NCI-H2029 (cell line): ENCODE measurements at places on chromosomes 6 and 20.

- DNase-seq, result no peak
These were observed 8.6 kb downstream of the TPX2 start for GRCh38 chr20:31747640-31748039.

DNA sequence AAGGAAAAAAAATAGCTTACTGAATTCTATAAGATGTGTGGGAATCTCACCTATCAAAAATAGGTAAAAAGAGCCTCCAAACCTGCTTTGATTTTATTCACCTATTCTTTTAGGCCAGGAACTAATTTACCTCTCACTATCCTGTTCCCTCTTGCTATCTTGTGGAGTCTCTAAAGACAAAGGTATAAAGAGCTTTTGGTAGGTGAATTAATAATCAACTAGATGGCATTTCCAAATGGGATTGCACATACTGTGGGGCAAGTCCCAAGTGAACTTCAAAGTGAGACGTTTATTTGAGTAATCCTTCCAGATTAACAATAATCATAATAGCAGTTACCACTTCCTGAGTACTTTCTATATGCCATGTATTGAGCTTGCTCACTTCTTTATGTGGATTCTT is 2.8 kb downstream of the FAM8A1 start:
- no peak for DNase-seq

DNA sequence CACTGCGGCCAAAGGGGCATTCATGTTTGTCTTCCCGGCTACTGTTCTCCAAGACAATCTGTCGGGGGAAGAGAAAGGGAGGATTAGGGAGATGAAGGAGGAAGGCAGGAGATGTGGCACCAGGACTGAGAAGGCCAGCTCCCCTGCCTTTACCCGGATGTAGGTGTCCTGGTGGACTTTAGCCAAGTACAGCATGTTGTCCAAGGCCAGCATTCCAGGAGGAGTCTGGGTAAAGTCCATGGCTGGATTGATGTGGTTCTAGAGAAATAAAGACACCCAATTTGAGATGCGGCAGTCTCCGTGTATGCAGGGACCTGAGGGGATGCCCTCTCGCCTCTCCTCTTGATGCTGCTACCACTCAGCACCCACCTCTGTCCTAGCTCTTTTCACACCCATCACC is 32.0 kb downstream of the ELMO2 start:
- DNase-seq, result no peak

- no peak for DNase-seq
These were observed 1.7 kb upstream of the RPL7L1 start for GRCh38 chr6:42877695-42878094.

DNA sequence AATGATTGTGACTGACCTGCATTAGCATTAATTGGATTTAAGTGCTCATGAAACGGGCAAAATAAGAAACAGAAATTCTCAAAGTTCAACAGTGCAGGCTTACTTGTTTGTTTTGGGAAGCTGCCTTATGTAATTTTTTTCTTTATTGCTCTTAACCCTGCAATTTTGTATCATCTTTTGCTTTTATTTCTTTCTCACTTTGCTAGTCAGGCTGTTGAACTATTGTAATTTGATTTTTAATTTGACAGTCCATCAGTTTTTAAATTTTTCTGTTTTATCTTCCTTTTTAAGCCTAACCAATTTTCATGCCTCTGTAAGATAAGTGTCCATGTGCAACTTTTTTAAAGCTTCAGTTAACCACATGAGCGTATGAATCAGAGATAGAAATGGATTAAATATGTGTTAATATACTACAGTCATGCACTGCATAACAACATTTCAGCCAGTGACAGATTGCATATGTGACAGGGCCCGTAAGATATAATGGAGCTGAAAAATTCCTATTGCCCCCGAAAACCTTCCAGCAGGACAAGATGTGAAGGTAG is 44.6 kb downstream of the PEX7 start:
- DNase-seq, result no peak

- no peak for DNase-seq
These were observed 159.8 kb downstream of the NRN1 start for GRCh38 chr6:5846889-5847288.

DNA sequence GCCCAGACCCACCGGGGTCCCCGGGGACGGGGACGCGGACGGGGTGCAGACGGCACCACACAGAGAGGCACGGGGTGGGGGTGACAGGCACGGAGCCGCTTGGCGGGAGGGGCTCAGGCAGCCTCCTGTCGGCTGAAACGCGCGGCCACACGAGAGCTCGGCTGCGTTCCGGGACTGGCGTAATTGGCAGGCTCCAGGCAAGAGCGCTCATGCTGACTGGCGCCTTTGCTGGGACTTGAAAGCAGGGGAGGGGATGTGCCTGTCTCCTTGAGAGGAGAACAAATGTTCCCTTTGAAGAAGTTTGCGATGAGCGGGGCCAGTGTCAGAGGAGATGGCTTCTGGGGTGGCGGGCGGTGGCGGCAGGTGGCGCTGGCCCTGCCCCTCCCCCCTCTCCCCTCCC is 25.8 kb downstream of the BHLHE23 start:
- DNase-seq, result no peak

DNA sequence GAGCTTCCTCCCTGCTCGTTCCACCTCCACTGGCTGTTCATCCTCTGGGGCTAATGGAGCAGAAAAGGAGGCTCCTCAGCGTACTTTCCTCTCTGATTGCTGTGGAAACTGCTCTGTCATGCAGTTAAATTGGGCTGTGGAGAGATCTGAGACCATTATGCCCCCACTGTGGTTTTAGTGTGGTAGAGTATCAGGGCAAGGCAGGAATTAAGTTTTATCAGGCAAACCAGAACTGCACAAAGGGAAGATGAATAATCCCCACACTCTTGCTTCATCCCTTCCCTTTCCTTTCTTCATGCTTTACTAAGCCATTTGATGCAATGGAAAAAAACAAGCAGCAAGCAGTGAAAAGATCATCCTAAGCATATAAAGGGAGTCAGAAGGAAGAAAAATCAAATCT is 11.9 kb upstream of the ME1 start:
- DNase-seq, result no peak

DNA sequence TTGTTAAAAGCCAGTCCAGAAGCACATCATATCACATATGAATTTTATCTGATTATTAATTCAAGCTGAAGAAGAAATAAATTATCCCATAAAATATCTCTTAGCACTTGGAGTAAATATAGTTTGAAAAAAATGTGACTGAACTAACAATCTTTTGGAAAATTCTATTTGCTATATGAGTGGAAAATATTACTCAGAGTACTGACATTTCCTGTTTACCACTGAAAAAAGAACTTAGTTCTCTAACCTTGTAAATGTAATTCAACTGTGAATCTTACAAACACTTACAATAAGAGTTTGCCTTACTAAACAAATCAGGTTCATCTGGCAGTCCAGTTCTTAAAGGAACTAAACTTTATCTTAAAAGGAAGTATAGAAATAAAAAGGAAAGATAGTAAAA is 44.2 kb downstream of the MOXD1 start:
- DNase-seq, result no peak

- no peak for DNase-seq
These were observed 1.2 kb upstream of the PNPLA1 start for GRCh38 chr6:36268478-36269275.

GRCh38 chr20:19649041-19649440 is 109.0 kb upstream of the RIN2 start:
- no peak for DNase-seq

GRCh38 chr6:170234419-170234818 is 56.5 kb downstream of the DLL1 start:
- no peak for DNase-seq

- no peak for DNase-seq
These were observed 118.7 kb downstream of the JARID2 start for GRCh38 chr6:15364401-15365037.
